ENCODE measurements at places on chromosomes 6 and 20.

GRCh38 chr6:85449818-85450759 lies at the start of gene NT5E:
TSS of gene NT5E (plus strand) at chr6:85450083. CDS start at chr6:85450140, 57 bp downstream.
- peak; percentile 51 for DNase-seq

- no peak for DNase-seq
Observed at GRCh38 chr6:148952147-148953035, 205.6 kb downstream of the UST start.

GRCh38 chr6:137911675-137912191 lies 44.7 kb downstream of the TNFAIP3 start:
- no peak for DNase-seq

- DNase-seq = no peak
Observed at GRCh38 chr20:37421060-37421905, 75.3 kb downstream of the SRC start.

DNA sequence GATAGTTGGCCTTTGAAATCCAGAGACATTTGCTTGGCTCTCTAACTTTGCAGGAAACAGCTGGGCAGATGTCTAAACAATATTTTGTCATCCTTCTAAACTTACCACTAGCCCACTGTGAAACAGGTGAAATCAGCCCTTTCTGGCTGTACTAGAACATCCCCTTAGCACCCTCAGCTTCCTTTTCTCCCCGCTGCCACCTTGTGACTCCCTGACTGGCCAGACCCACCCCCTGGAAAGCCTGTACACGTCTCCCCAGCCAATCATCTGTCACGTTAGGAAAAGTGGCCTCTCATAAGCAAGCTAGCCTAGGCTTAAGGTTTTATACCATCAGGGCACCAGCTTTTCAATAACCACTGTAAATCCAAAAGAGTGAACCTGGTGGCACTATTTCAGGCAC lies 88.6 kb upstream of the E2F3 start:
- DNase-seq = no peak

GRCh38 chr6:99603421-99604165 lies 3.0 kb upstream of the PRDM13 start:
- no peak for DNase-seq

DNA sequence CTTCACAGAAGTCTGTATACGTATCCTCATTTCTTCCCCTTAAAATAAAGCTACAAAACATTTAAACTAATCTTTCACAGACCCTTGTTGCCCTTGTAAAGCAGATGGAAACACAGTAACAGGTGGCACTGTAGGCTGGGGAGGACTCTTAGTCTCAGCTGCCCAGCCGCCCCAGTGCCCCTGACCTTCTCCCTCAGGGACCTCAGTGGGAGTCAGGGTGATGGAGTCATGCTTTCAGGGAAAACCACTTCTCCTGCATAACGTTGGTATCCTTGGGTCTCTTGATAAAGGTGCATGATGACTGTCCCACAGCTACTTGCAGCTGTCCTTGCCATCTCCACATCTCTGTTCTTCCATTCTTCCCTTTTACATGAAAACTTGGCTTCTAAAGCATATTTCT lies 198.6 kb downstream of the CDKAL1 start:
- no peak for DNase-seq

- no peak for DNase-seq
Observed at GRCh38 chr20:35669221-35669620, 4.5 kb upstream of the CPNE1 start.

GRCh38 chr20:37359331-37359730 lies 13.4 kb downstream of the SRC start:
- DNase-seq = no peak

DNA sequence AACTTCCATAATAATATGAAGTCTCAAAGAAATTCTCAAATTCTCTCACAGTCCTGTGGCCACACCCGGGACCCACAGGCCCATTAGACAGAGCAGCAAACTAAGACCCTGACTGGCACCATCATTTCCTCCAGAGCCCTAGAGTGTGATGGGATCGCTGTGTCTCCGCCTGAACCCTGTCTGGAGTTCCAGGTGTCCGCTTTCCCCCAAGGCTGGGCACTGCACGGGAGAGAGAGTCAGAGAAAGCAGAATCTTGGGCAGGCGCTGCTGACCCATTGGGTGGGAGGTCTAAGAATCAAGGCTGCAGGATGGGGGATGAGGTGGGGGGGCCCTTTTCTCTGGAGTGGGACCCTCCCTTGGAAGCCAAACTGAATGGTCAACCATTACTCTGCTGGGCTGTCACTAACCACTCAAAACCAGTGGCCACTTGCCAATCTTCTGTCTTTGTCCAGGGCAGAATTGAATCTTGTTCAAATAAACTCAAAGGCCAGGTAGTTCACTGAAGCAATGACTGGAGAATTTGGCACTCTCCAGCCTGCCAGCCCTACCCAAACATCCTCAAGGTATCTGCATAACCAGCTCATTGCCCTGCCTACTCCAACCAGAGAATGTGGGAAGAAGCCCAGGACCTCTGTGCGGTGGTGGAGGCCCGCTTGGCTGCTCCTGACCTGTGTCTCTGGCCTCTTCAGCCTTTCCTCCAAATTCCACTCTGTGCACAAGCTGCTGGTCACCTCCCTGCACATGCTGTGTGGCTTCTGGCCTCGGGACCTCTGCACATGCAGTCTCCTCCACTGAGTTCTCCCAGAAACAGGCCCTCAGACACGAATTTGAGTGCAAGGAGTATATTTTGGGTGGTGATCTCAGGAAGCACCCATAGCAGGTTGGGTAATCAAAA lies 141.1 kb downstream of the CEBPB start:
- no peak for DNase-seq

- no peak for DNase-seq
Observed at GRCh38 chr6:108544606-108545005, 16.1 kb upstream of the FOXO3 start.

- no peak for DNase-seq
Observed at GRCh38 chr6:34836451-34836850, 44.6 kb downstream of the BLTP3A start.

DNA sequence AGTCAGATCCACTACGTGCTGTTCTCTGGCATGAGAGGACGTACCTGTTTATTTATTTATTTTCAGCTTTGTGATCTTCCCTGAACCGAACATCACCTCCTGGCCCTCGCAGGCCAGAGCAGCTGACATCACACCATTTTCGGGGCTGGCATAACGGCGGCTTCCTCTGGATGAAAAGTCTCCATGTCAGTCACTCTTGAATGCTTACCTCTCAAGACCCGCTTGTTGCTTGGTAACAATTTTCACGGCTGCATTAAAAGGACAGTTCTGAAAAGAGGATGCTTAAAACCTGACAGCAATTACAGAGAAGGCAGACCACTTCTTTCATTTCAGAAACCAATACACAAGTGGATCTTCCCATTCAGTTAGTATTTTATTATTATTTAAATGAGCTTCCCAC lies 159.8 kb upstream of the CDH4 start:
- no peak for DNase-seq

- no peak for DNase-seq
Observed at GRCh38 chr6:56433119-56433518, 185.7 kb upstream of the COL21A1 start.

- peak; percentile 39 for DNase-seq
Observed at GRCh38 chr6:147204060-147204785, at the start of gene STXBP5. TSS of gene STXBP5 (plus strand) at chr6:147204417. CDS start at chr6:147204533, 116 bp downstream.

DNA sequence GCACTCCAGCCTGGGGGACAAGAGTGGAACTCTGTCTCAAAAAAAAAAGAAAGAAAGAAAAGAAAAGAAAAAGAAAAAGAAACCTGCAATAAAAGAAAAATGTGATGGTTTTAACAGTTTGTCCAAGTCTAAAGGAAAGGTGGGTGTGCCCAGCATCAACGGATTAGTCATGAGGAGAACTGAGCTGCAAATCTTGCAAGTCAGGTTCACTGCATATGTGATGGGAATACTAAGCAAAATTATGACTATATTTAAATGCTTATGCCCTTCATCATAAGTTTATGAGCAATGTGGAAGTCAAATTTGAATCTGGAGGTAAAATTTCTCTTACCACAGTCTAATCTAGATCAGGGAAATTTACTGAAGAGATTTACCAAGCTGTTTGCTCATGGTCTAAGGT lies 13.1 kb upstream of the CDK19 start:
- no peak for DNase-seq

DNA sequence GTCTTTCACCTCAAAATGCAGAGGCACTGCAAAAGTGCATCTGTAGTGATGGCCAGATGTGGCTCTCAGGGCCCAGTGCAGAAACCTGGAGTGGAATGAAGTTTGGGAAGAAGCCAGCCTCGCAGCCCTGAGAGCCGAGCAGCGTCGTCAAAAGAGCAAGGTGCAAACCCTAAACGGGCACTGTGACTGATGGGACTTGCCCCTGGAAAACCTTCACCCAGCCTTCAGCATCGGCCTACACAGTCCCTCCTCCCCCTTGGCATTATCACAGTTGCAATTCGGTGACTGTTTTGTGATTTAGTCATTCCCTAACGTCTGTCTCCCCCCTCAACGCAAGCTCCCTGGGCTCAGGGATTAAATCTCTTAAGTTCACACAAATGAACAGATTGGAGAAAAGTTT lies 38.6 kb downstream of the TAF4 start:
- DNase-seq = no peak

DNA sequence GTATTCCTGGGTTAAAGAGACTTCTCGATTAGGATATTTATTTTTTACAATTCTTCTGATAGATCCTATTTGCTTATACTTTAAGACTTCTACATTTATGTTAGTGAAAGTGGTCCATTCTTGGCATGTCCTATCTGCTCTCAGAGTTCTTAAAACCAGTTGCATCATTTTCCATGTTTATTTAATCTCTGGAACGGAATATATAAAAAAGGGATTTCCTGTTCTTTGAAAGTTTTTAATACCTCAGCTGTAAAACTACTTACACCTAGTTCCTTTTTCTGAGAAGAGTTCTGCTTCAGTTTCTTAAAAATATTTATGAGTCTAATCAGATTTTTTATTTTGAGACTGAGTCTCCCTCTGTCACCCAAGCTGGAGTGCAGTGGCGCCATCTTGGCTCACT lies 18.0 kb upstream of the MYL9 start:
- DNase-seq = no peak

GRCh38 chr6:43454696-43455530 lies 435 bp downstream of the DLK2 start:
- peak; percentile 12 for DNase-seq

DNA sequence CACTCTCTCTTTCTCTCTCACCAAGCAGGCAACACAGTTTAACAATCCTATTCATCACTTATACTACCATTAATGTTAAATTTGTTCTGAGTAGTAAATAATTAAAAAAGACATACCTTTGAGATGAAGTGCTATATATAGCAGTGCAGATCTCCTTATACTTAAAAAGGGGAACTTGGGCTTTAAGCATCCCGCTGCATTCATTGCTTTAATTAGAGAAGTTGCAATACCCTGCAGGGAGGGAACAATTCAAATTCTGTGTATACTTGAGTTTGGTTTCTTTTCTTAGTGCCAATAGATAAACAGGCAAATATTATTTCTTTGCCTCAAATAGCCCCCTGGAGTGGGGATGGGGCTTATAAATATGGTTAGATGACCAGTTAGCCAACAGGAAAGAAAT lies 10.8 kb upstream of the ZBTB24 start:
- DNase-seq = no peak

DNA sequence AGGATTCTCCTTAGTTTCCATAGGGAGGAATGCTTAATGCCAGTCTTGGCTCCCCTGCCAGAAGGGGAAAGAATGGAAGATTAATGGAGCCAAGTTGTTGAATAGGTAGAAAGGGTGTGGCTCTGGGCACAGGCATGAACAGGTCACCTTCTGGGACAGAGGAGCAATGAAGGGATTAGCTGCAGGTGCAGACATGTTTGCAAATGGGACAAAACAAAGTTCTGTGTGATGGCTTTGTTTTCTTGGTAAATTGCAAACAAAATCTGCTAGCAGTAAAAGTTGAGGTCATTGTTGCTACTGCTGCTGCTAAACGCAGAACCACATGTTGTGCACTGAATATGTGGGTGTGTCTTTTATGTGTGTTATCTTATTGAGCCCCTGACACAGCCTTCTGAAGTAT lies 93.3 kb downstream of the PERP start:
- DNase-seq = no peak

DNA sequence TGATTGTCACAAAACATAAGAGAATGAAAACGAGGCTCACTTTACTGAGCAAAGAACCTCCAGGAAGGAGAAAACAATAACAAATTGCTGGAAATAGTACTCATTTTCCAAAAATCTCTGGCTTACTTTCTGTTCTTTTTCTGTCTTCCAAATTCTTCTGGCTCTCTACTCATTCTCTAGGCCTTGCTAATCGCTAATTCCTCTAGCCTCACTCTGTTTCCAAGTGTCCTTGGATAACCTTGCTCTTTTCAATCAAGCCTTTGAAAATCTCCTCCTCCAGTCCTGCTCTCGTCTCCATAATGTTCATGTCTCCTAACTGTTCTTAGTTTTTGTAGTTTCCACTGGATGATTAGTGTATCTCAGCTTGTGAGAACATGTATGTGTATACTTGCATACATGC lies 96.2 kb upstream of the MAP7 start:
- DNase-seq = no peak

DNA sequence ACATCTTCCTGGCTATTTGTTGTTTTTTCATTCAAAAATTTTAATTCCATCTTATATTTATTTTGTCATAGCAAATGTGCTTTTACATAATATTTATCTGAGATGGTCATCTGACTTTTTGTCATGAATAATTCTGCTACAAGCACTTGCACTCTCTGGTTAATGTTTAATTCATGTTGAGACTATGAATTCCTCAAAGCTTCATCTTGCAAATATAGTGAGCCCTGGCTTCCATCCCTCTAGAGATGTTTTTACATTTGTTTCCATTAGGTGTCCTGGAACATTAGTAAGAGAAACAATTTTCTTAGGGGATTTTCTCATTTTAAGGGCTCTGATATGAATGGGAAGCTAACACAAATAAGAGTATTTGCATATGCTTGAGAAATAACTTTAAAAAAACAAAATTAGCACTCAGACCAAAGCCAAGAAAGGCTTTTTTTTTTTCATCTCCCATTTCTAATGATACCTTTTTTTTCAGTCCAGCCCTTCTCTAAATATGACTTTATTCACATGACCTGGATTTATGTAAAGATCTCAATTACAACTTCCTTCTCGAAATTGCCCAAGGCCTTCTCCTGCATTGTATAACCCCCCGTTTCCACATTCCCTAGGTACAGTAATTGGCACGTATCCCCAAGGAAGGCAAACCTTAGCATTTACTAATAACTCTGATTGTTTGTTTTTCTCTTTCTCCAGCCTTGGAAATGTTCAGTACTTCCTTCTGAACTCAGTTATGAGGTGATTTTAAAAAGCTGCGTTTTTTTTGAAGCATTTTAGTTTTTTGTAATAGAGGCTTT lies 797.0 kb upstream of the GJE1 start:
- DNase-seq = no peak

GRCh38 chr6:27791182-27791943 lies 120.8 kb downstream of the OR2B2 start:
- no peak for DNase-seq

DNA sequence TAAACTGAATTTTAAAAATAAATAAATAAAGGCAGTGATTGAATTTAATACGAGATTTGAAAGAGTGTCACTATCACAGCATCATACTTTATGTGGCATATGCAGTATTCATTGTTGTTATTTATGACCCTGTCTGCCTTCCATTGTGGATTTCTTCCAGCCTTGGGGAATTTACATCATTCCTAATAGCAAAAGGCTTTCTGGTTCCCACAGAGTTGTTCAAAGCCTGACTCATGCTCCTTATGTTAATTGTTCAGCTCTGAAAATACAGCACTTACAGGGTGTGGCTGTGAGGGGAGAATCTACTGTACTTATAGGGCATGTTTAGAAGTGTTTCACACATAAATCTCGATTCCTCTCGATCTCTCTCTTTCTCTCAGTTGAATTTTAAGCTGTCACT lies 54.4 kb downstream of the JAG1 start:
- no peak for DNase-seq

Data from activated CD4-positive, alpha-beta T cell treated with anti-CD3 and anti-CD28 coated beads, Interleukin-2, amount 10 ng/mL, durations not matched to agents 7 days and 5 days (primary cell).